CD4-positive, CD25-positive, alpha-beta regulatory T cell (primary cell): ENCODE measurements at places on chromosomes 11 and 22. TPM values are rescaled to one million over a fixed set of nuclear protein-coding genes. Genes with fewer than 3 reads are reported as not detected.

GRCh38 chr11:47500121-47500520 is 51.2 kb upstream of the RAPSN start:
- H3K27me3 ChIP-seq: no peaks in the 10 kb centered on the region
- peaks cover 3% of the 10 kb centered on the region for H3K4me1 ChIP-seq
- no peak for DNase-seq

GRCh38 chr22:32539631-32540421 is 65.2 kb downstream of the FBXO7 start:
- no peak overlapping the region for H3K4me3 ChIP-seq
- no peaks in the 10 kb centered on the region for H3K4me1 ChIP-seq
- no peaks in the 10 kb centered on the region for H3K36me3 ChIP-seq
- H3K27ac ChIP-seq: no peak overlapping the region
- H3K27me3 ChIP-seq: no peaks in the 10 kb centered on the region
- DNase-seq: no peak

The CADM1 gene
- 6.9 TPM for total RNA-seq

The CD6 gene
- total RNA-seq: 398 TPM

DNA sequence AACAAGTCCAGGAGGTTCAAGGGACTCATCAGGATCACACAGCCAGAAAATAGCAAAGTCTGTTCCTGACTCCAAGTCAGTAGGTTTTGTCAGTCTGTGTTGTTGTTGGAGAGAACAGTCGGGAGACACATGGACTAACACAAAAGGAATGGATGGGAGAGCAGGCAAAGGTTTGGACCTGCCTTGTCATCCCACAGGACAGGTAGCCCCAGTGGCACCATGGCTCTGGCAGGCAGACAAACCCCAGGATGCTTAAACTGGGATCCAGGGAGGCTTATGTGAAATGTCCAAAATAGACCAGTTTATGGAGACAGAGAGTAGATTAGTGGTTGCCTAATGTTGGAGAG is 201.6 kb upstream of the NAV2 start:
- H3K36me3 ChIP-seq: no peaks in the 10 kb centered on the region
- no peak for DNase-seq
- no peak overlapping the region for H3K27ac ChIP-seq
- no peak overlapping the region for H3K4me3 ChIP-seq
- peaks cover 3% of the 10 kb centered on the region for H3K27me3 ChIP-seq

The CCDC116 gene
- not detected for total RNA-seq

DNA sequence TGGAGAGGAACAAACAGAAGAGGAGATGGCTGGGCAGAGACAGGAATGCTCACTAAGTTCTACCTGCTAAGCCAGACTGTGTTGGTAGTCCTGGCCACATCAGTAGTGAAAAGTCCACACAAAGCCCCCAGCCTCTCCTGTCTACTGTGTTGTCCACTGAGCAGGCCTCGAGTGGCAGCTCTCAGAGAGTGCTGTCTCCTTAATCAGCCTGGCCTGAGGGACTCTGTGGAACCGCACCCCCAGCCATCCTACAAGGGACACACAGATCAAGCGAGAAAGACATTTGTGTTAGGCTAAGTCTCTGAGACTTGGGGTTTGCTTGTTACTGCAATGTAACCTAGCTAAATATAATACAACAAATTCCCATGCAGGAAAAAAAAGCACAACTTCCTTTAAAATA is 71.0 kb downstream of the PACSIN2 start:
- H3K4me1 ChIP-seq: peaks cover 27% of the 10 kb centered on the region
- no peak overlapping the region for H3K27ac ChIP-seq
- no peak for DNase-seq
- H3K4me3 ChIP-seq: no peak overlapping the region

GRCh38 chr11:82883853-82884252 is 16.4 kb downstream of the PRCP start:
- H3K27me3 ChIP-seq: no peaks in the 10 kb centered on the region
- no peaks in the 10 kb centered on the region for H3K36me3 ChIP-seq
- no peak overlapping the region for H3K27ac ChIP-seq
- no peak overlapping the region for H3K4me3 ChIP-seq
- no peak for DNase-seq

The OR2D2 gene
- not detected for total RNA-seq

GRCh38 chr11:2466869-2467694 is 22.3 kb downstream of the KCNQ1 start:
- H3K27ac ChIP-seq: no peak overlapping the region
- DNase-seq: peak; percentile 86
- H3K36me3 ChIP-seq: no peaks in the 10 kb centered on the region
- H3K4me3 ChIP-seq: no peak overlapping the region
- no peaks in the 10 kb centered on the region for H3K27me3 ChIP-seq

The CTSW gene
- 12.4 TPM for total RNA-seq

DNA sequence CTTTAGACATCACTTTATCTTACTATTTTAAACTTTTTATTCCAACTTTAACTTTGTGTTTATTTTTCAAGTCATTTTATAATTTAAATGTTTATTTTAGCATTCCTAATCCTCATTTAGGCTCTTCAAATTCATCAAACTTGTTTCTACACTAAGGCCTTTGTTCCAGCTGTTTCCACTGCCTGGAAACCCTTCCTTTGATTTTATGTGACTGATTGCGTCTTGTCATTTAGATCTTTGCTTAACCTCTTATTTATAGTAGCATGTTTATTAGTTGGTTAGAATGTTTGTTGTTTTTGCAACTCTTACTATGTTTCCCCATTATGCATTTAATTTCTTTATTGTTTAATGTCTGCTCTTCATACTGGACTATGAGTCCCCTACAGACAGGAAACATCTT is 132.0 kb downstream of the FAM181B start:
- H3K27ac ChIP-seq: no peak overlapping the region
- DNase-seq: no peak
- no peaks in the 10 kb centered on the region for H3K36me3 ChIP-seq
- no peak overlapping the region for H3K4me3 ChIP-seq

DNA sequence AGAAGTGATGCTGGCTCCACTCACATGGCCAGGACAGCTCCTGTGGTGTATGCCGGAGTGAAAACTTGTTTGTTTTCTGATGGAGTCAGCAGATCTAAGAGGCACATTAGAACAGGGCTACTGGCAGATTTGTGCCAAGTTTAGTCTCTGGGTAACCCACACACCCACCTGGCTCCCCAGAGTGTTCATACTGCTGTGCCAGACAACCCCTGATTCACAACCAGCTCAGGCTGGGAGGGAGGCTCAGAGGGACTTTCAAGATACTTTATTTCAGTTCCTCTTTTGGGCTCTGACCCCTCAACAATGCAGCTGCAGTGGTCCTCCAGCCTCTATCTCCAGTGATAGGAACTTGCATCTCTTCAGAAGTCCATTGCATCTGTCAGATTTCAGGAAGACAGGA is 8.5 kb downstream of the NTM start:
- H3K27me3 ChIP-seq: no peaks in the 10 kb centered on the region
- no peaks in the 10 kb centered on the region for H3K4me1 ChIP-seq
- no peak overlapping the region for H3K4me3 ChIP-seq
- H3K27ac ChIP-seq: no peak overlapping the region

The KCNQ1OT1 gene
- 0.72 TPM for total RNA-seq

DNA sequence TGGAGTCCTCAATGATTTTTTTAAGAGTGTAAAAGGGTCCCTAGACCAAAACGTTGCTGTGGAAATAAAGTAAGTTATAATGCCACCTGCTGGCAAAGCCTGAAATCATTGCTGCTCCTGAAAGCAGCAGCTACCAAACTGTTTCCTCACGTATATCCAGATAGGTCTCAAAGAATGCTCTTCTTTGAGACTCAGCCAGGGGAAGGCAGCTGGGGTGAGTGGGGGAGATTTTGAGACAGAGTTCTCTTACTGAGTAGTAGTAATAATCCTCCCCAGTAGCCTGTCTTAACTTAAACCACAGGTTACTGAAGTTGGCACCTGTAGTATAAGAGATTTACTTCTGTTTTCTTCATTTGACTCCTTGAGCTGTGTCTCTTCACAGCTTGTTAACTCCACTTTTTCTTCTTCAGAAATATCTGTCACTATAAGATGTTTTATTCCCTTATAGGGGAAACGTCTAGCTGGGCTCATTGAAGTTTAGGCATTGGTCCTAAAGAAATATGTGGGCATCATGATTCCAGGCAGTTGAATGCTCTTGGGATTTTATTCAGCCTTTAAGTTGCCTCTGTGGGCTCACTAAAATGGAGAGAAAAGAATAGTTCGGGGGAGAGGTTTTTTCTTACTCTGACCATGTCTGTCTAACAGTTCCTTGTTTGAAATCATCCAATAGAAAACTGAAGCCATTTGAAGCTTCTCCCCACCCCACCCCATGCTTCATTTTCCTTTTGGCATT is 77.9 kb downstream of the BTBD10 start:
- H3K27me3 ChIP-seq: no peaks in the 10 kb centered on the region
- DNase-seq: peak; percentile 29
- peaks cover 91% of the 10 kb centered on the region for H3K36me3 ChIP-seq
- no peaks in the 10 kb centered on the region for H3K4me1 ChIP-seq
- H3K4me3 ChIP-seq: no peak overlapping the region

DNA sequence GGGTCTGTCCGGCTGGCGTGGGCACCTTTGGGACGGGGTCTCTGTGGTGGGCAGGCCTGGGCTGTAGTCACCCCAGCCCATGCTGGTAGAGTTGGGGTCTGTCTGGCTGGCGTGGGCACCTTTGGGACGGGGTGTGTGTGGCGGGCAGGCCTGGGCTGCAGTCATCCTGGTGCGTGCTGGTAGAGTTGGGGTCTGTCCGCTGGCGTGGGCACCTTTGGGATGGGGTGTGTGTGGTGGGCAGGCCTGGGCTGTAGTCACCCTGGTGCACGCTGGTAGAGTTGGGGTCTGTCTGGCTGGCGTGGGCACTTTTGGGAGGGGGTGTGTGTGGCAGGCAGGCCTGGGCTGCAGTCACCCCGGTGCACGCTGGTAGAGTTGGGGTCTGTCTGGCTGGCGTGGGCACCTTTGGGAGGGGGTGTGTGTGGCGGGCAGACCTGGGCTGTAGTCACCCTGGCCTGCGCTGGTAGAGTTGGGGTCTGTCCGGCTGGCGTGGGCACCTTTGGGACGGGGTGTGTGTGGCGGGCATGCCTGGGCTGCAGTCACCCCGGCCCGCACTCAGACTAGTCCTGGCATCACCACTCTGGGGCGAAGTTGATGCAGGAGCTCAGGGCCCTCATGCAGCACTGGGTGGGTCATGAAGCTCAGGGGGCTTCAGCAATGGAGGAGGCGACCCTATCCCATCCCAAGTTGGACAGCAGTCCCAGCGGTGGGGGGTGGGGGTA is 19.3 kb downstream of the PRR33 start:
- H3K27me3 ChIP-seq: no peaks in the 10 kb centered on the region
- H3K4me3 ChIP-seq: no peak overlapping the region
- DNase-seq: no peak
- peaks cover 71% of the 10 kb centered on the region for H3K4me1 ChIP-seq
- no peaks in the 10 kb centered on the region for H3K36me3 ChIP-seq
- H3K27ac ChIP-seq: peak overlapping the region; percentile 47

- peak; percentile 77 for DNase-seq
- H3K4me1 ChIP-seq: no peaks in the 10 kb centered on the region
- H3K4me3 ChIP-seq: no peak overlapping the region
- H3K36me3 ChIP-seq: no peaks in the 10 kb centered on the region
- H3K27me3 ChIP-seq: no peaks in the 10 kb centered on the region
Measured at GRCh38 chr22:25048659-25049647, 96.4 kb downstream of the KIAA1671 start.

DNA sequence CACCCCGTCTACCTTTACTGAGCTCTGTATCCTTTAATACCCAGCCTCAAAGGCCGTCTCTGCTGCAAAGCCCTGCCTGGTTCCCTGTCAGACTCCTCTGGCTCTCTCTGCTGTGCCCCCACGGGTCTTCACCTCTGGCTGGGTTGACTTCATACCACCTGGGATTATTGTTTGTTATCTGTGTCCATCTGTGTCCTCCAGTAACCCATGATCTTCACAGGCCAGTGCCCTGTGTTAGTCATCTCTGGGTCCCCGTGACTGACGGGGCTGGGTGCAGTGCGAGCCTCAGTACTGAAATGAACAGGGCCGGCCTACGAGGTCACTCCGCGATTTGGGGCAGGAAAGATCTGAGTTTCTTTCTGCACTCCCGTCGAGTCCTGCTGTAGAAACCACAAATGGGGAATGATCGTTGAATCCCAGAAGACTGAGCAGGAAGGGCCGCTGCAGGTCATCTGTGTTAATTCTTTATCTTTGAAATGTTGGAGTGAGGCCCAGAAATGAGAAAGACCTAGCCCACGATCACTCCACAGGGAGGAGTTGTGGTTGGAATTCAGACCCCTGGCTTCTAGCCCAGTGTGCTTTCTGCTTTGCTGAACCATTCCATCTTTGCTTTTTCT is 12.3 kb upstream of the TUB start:
- H3K4me1 ChIP-seq: no peaks in the 10 kb centered on the region
- no peak for DNase-seq
- H3K36me3 ChIP-seq: no peaks in the 10 kb centered on the region
- no peak overlapping the region for H3K4me3 ChIP-seq
- H3K27me3 ChIP-seq: no peaks in the 10 kb centered on the region

- H3K4me1 ChIP-seq: no peaks in the 10 kb centered on the region
- H3K36me3 ChIP-seq: no peaks in the 10 kb centered on the region
- no peak overlapping the region for H3K27ac ChIP-seq
- no peak overlapping the region for H3K4me3 ChIP-seq
Measured at GRCh38 chr11:34856251-34856650, 59.9 kb downstream of the APIP start.

- no peak overlapping the region for H3K4me3 ChIP-seq
- no peaks in the 10 kb centered on the region for H3K4me1 ChIP-seq
- peak; percentile 75 for DNase-seq
Measured at GRCh38 chr11:2428322-2428795, 16.0 kb downstream of the TRPM5 start.

The RFPL3 gene
- total RNA-seq: not detected

GRCh38 chr22:29994027-29994715 is 86.1 kb upstream of the HORMAD2 start:
- peaks cover 44% of the 10 kb centered on the region for H3K36me3 ChIP-seq
- H3K27ac ChIP-seq: no peak overlapping the region
- no peak for DNase-seq
- H3K4me3 ChIP-seq: no peak overlapping the region

The LRP4 gene
- total RNA-seq: 0.05 TPM

- H3K27me3 ChIP-seq: peaks cover 20% of the 10 kb centered on the region
- no peaks in the 10 kb centered on the region for H3K36me3 ChIP-seq
- no peak overlapping the region for H3K4me3 ChIP-seq
- no peak overlapping the region for H3K27ac ChIP-seq
Measured at GRCh38 chr11:8265681-8266241, 2.1 kb upstream of the LMO1 start.
